Nephron progenitor cell (in vitro differentiated cells): ENCODE measurements at places on chromosomes 12 and 14.

DNA sequence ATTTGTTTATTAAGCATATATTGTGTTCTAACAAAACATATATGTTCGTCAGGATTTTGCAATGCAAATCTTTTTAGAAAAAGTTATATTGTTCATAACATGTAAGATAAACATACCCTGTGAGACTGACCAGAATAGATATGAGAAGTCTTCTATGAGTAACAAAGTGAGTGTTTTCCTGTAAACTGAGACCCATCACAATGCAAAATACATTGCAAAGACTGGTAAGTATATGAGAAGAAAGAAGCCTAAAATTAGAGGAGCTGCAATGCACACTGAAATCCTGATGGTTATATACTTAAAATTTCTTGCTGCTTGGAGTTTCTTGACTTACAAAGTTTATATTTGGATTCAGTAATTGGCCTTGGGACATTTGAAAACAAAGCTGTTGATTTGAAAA lies 6.0 kb downstream of the HMGA2 start:
- no peak for DNase-seq

- no peak for DNase-seq
Observed at GRCh38 chr12:65540140-65540539, 261.7 kb downstream of the MSRB3 start.

DNA sequence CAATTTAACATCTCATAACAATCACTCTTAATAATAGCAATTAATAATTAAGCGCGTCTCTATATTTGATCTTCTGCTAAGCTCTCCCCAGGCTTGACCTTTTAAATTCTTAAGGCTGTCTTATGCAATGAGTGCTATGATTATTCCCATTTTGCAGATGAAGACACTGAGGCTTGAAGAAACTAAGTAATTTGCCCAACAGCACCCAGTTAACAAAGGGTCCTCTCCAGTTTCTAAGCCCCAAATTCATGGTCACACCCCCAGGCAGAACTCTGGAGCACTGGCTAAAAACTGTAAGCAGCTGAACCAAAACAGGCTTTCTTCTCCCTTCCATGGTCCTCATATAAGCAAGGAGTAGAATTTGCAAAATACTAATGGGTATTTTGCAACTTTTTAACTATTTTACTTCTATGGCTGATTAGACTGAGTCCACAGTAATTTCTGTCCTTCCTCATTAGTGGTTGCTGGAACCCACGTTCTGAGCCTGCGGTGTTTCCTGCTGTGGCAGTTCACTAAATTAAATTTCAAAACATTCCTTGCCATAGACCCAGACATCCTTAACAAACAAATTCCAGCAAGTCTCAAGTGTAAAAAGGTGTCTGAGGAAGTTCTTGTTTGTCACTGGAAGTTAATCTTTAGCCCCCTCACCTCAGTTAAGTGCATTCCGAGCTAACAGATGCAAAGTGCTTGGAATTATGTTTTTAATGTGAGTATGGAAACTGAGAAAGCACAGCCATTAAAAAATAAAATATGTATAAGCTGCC lies 76.5 kb downstream of the TMEM132D start:
- no peak for DNase-seq

GRCh38 chr14:63761351-63762117 lies 33.7 kb upstream of the SGPP1 start:
- no peak for DNase-seq

DNA sequence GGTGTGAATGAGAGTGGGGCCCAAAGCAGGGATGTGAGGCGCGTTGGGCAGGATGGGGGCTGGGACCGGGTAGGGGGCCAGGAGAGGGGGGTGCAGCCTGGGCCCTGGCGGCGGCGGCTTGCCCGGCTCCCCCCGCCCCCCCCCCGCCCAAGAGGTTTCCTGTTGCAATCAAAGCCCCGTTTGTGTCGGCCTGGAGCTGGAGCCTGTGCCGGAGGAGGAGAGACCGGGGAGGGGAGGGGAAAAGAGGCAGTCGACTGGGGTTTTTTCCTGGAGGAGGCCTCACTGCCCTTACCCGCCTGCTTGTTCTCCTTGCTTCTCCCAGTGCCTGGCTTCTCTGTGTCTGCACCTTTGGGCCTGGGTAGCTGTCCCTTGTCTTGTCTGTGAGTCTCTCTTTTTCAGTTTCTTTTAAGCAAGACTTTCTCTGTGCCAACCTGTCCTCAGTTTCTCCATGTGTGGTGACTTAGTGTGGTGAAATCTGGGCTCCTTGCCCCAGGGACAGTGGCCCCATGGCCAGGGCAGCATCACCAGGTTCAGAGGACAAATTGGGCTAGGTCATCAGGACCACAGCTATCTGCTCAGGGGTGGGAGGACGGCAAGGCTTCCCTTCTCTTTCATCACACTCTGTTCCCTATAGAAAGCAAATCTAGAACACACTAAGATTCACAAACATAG lies 8.5 kb downstream of the RARG start:
- DNase-seq: no peak

DNA sequence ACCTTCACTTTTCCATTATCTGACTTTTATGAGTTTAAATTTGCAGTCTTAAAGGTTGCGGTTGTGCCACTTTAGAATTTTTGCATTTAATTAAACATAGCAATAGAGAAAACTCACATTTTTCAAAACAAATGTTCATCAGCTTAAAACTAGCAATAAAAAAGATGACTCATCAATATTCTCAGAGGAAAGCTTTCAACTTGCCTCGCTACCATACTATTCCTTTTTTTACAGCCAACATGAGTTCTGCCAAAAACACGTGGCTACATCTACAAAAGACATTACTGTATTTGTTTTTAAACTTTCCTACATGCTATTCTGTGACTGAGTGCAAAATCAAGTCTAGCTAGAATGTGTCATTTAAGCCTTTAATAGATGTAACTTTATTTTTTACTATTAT lies 497.1 kb downstream of the RPS29 start:
- no peak for DNase-seq

- DNase-seq: no peak
Observed at GRCh38 chr12:104599272-104600035, 142.7 kb downstream of the CHST11 start.

DNA sequence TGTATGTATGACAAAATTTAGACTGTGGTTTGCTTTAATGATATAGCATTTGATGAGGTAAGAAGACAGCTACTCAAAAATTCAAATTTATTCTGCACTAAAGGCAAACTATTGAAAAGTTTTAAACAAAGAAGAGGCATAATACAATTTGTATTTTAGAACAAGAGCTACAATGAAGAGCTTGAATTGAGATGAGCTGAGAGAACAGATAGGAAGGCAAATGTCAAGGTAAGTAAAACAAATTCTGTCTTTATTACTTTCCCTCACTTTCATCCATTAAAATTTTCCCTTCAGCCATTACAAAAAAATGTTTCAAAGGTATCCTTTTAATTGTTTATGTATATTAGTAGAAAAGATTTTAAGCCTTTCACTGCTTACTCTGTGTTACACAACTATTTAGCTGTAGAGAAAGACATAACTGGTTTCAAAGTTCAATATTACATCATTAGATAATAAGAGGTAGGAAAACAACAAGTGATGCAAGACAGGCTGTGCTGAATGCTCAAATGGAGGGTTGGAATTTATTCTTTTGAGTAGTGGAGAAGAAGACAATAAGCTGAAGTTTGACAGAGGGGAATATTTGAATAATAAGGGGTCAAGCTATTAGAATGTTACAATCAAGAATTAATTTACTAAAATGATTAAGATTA lies 1334.1 kb downstream of the FSCB start:
- DNase-seq: no peak

GRCh38 chr14:22536853-22537338 lies 52.1 kb downstream of the DAD1 start:
- no peak for DNase-seq

DNA sequence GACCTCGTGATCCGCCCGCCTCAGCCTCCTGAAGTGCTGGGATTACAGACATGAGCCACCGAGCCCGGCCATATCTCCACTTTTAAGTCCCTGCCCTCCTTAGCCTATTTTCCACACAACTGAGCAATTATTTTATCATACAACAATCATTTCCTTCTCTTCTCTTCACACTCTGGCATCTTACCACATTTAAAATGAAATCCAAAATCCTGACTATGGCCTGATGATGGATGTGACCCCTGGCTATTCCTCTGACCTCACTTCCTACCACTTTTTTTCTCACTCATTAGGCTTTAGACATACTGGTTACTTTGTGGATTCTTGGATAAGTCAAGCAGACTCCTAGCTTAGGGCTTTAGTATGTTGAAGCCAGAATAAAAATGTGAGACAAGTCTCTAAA lies 21.9 kb upstream of the EID3 start:
- DNase-seq: no peak

DNA sequence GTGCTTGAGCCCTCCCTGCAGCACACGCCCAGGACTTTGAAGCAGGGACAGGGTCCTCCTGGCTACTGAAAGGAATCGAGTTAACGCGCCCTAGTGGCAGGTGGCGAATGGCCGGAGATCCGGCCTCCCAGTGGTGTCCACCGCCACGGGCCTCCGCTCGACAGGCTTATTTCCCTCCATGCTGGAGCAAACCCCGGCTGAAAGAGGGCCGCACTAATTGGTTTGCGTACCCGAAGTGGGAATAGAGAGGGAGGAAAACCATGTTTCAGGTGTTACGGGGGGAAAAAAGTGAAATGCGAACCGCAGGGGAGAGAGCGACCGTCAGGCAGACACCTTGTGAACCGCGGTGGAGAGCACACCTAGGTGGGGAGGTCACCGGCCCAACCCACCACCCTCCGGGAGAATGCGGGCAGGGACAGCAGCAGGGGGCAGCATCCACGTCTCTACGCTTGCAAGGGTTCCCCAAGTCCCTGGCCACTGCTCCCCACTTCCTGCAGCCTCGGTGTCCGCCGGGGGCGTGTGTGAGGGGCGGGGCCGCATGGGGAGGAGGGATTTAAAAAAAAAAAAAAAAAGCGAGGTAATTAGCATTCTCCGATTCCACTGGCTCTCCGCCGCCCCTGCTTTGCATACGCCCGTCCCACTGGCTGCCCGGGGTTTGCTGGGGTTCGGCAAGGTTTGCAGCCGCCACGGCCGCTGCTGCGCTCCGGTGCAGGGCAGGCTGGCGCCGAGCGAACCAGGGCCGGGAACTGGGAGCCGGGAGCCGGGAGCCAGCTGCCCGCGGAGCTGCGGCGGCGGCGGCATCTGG lies 224.6 kb upstream of the CRY1 start:
- peak; percentile 94 for DNase-seq
